Smooth muscle cell of the pulmonary artery (primary cell): ENCODE measurements at places on chromosomes 2 and 18. TPM values are rescaled to one million over a fixed set of nuclear protein-coding genes. Genes with fewer than 3 reads are reported as not detected.

AGXT gene
- not detected in 2 replicates for total RNA-seq

TCF23 gene
- total RNA-seq, result not detected in 2 replicates

KLHL14 gene
- not detected in 2 replicates for total RNA-seq

UGT1A5 gene
- total RNA-seq, result not detected in 2 replicates
